ENCODE measurements at places on chromosomes 2 and 18. TPM values are rescaled to one million over a fixed set of nuclear protein-coding genes. Genes with fewer than 3 reads are reported as not detected.

Gene CTNNA2
- total RNA-seq: 4.5 TPM

Gene PECR
- 15.3 TPM for total RNA-seq

Gene ELOA2
- not detected for total RNA-seq

Gene TMEM131
- total RNA-seq: 20.9 TPM

Gene ACVR1C
- 0.81 TPM for total RNA-seq

Gene KCNG2
- 0.15 TPM for total RNA-seq

Gene HTR2B
- total RNA-seq: not detected

Gene PREPL
- total RNA-seq: 30.1 TPM

GRCh38 chr2:47798631-47799030 lies 15.7 kb downstream of the MSH6 start:
- H3K27ac ChIP-seq: no peak overlapping the region
- no peaks in the 10 kb centered on the region for H3K4me1 ChIP-seq
- DNase-seq: no peak
- no peak overlapping the region for H3K4me3 ChIP-seq
- no peaks in the 10 kb centered on the region for H3K27me3 ChIP-seq

- H3K27ac ChIP-seq: no peak overlapping the region
- peak; percentile 78 for DNase-seq
Observed at GRCh38 chr2:150425121-150425955, 62.1 kb downstream of the RND3 start.

DNA sequence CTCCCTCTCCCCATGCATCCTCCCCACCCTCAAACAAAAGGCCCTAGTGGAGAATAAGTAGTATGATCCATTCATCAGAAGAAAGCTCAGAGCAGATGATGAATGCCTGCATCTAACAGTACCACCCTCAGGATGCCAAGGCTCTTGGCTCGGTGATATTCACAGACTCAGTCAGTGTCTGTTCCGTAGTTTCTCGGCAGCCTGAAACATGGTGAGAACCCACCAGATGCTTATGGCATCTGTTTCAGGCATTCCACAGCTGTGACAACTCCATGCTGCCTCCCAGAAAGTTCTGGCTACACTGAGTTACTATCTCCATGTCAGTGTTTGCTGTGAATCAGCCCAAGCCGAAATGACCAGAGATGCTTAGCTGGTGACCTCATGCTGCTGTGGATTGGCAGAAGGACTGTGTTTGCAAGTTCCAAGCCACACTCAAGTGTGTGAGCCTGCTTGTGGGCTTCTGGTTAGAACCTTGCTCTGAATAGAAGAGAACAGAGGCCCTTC lies 83.9 kb downstream of the WDSUB1 start:
- no peak overlapping the region for H3K4me3 ChIP-seq
- no peaks in the 10 kb centered on the region for H3K4me1 ChIP-seq
- H3K27ac ChIP-seq: no peak overlapping the region

DNA sequence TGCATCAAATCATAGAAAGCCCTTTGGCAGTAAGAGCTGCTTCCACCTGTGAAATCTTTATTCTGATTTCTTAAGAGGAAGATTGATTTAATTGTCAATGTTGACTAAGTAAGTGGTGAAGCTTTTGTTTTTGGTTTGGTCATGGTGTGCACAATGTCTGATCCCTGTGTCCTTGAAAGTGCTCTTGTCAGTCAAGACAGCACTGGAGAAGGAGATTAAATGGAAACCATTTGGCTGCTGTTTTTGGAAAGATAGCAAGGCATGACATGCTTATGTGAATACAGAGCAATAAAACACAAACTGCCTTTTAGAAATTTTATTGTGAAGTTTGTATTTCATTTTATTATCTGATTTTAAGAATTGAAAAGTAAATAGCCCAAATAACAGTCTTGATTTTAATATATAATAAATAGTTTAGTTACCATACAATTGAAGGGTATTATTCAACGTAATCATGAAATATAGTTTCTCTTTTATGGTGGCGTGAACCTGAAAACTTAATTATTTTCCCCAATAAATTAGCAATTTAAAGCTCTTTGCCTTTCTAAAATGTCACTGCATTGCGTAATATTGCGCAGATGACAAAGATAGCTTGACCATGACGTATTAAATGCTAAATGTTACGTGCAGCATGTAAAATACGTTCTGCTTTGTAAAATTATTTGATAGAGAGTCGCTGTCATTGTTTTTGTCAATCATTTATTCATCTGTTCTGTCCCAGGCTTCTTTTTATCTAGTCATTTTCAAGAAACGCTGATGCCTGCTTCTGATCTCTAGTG lies 69.0 kb downstream of the GULP1 start:
- no peak overlapping the region for H3K27ac ChIP-seq
- H3K27me3 ChIP-seq: no peaks in the 10 kb centered on the region
- H3K4me1 ChIP-seq: peaks cover 9% of the 10 kb centered on the region
- no peak overlapping the region for H3K4me3 ChIP-seq
- peaks cover 3% of the 10 kb centered on the region for H3K36me3 ChIP-seq

GRCh38 chr2:76283350-76283749 lies 572.6 kb upstream of the GCFC2 start:
- H3K4me1 ChIP-seq: no peaks in the 10 kb centered on the region
- H3K36me3 ChIP-seq: no peaks in the 10 kb centered on the region

DNA sequence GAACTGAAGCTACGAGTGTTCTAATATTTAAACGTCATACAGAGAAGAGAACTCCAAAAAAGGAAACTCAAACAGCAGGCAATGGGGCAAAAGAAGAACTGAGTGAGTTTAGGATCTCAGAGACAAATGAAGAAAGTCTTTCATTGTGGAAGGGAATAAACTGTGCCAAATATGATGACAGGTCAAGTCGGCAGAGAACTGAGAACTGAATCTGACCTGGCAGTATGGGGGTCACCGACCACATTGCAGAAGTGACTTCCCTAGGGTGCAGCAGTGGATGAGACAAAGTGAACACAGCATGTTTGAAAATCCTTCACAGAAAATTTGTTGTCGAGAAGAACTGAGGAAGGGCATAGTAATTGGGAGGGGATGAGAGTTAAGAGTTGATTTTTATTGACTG lies 55.9 kb downstream of the TTC21B start:
- no peak overlapping the region for H3K27ac ChIP-seq
- no peak for DNase-seq
- H3K36me3 ChIP-seq: peaks cover 50% of the 10 kb centered on the region
- no peak overlapping the region for H3K4me3 ChIP-seq
- no peaks in the 10 kb centered on the region for H3K4me1 ChIP-seq

- no peak overlapping the region for H3K4me3 ChIP-seq
- no peak overlapping the region for H3K27ac ChIP-seq
- H3K36me3 ChIP-seq: peaks cover 6% of the 10 kb centered on the region
- H3K4me1 ChIP-seq: no peaks in the 10 kb centered on the region
- no peak for DNase-seq
Observed at GRCh38 chr18:8519102-8519501, 90.1 kb upstream of the RAB12 start.

GRCh38 chr2:222693837-222694236 lies 22.4 kb downstream of the MOGAT1 start:
- no peak overlapping the region for H3K4me3 ChIP-seq
- peaks cover 3% of the 10 kb centered on the region for H3K36me3 ChIP-seq
- no peaks in the 10 kb centered on the region for H3K27me3 ChIP-seq
- H3K4me1 ChIP-seq: no peaks in the 10 kb centered on the region
- no peak for DNase-seq

DNA sequence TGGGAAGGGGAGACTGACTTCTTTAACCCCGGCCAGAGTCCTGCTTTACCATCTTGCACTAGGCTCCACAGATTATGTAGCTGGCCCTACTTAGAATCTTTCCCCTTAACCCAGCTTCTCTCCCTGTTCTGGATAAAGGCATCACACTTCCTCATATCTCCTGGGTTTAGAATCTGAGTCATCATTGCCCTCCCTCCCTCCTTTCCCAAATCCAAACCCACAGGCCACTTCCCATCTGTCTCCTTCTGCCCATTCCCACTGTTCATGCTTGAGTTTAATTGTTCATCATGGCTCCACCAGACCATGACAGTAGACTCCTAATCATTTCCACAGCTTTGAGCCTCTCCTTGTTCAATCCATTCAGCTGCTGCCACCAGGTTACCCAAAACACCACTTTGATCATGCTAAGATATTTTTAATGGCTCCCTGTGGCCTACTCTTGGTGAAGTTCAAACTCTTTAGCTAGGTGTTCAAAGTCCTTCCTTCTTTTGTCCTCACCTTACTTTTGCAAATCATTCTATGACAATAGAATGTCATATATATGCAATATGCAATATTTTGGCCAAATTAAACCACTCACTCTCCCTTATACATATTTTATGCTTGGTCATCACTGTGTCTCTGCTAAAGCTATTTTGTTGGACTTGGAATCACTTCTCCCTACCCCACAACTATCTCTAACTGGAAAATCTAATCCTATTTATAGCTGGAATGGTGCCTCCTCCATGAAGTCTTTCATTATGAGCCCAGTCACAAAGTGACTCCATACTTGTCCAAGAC lies 5.5 kb downstream of the PDE11A start:
- no peak for DNase-seq
- no peaks in the 10 kb centered on the region for H3K27me3 ChIP-seq
- H3K4me3 ChIP-seq: no peak overlapping the region
- no peaks in the 10 kb centered on the region for H3K4me1 ChIP-seq
- H3K27ac ChIP-seq: no peak overlapping the region

DNA sequence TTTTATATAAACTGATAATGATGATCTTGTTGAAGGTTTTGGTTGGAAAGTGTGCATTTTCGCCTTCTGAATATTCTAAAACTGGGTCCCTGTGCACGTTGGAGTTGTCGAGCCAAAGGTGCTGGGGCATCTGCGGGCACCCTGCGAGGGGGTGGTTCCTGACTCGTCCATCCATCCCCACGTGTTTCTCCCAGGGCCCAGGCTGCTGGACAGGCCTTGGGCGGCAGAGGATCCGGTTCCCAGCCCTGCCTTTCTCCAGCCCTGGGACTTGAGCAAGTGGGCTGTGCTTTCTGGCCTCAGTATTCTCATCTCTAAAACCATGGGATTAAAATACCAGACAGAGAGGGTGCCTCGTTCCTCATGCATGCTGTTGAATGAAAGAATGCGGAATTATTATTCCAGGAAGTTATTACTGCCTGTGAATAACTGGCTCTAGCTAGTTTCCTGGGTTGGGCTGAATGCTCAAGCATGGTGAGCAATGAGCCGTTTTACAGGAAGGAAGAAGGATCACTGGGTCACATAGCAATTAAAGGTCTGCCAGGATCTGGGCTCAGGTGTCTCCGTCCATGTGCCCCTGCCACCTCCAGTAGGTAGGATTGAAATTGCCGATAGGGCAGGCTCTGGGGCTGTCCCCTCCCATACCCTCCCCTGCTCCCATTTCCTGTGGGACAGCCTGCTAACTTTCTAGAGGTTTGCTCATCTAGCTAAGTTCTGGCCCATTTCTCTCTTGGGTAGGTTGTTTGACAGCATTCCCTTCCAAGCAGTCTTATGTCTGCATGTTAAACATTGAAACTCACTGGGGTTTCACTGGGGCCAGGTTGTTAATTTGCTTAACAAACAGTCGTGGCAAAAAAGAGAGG lies 77.2 kb upstream of the HS6ST1 start:
- H3K4me1 ChIP-seq: peaks cover 4% of the 10 kb centered on the region
- no peaks in the 10 kb centered on the region for H3K27me3 ChIP-seq
- no peak for DNase-seq
- H3K36me3 ChIP-seq: no peaks in the 10 kb centered on the region

DNA sequence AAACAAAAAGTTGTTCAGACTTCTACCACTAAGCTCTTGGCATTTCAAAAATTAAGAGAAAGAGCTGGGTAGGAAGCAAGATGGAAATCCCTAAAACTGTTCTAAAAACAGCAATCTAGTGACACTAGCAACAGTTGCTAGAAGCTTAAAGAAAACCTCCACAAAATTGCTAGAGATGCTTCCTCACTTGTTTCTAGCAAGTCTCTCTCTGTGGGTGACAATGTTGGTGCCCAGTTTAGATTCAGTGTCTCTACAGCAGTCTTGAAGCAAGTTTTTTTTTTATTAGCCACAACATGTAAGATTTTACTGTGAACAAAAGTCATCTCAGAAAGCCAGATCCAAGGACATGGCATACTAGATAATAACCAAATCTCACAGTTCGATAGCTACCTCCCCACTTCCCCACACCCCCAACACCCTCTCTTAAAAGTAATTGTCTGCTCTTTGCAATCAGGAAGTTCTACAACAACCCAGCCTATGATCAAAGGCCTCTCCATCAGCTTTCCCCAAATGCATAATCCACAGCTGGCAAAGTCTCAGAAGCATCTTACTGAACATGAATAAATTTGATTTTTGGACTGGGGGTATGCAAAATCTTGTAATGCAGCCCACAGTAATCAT lies 70.0 kb downstream of the ANKRD44 start:
- no peaks in the 10 kb centered on the region for H3K36me3 ChIP-seq
- no peak for DNase-seq
- H3K4me3 ChIP-seq: no peak overlapping the region
- H3K27me3 ChIP-seq: no peaks in the 10 kb centered on the region

- peaks cover 2% of the 10 kb centered on the region for H3K4me1 ChIP-seq
- DNase-seq: no peak
- peak overlapping the region; percentile 68 for H3K27ac ChIP-seq
- H3K36me3 ChIP-seq: peaks cover 2% of the 10 kb centered on the region
Observed at GRCh38 chr2:26345283-26345544, 729 bp upstream of the SELENOI start.

DNA sequence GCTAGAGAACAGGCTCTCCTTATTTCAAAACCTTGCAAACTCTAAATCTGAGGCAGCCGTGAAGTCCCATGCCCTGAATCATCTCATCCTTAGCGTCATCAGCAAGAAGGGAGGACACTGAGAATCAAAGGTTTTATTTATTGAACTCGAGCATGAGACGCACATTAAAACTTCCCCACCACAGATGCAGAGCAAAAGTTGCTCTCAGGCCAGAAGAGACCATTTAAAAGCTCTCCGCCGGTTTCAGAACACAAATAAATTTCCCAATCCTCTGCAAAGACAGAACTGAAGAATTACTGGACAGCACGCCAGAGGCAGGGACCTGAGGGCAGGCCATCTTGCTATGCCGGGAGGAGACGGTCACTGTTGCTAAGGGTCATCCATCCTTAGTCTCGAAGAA lies 1.3 kb downstream of the AMMECR1L start:
- H3K4me1 ChIP-seq: no peaks in the 10 kb centered on the region
- no peak for DNase-seq
- H3K27ac ChIP-seq: no peak overlapping the region
- no peaks in the 10 kb centered on the region for H3K27me3 ChIP-seq
- H3K4me3 ChIP-seq: peak overlapping the region; percentile 88

- DNase-seq: no peak
- H3K4me3 ChIP-seq: no peak overlapping the region
- H3K27ac ChIP-seq: no peak overlapping the region
Observed at GRCh38 chr2:137190411-137191195, 425.3 kb downstream of the THSD7B start.

GRCh38 chr2:24731040-24731439 lies 62.2 kb downstream of the PTRHD1 start:
- no peaks in the 10 kb centered on the region for H3K36me3 ChIP-seq
- H3K4me1 ChIP-seq: no peaks in the 10 kb centered on the region
- no peak overlapping the region for H3K27ac ChIP-seq
- H3K4me3 ChIP-seq: no peak overlapping the region
- no peaks in the 10 kb centered on the region for H3K27me3 ChIP-seq
- DNase-seq: no peak

- no peak overlapping the region for H3K4me3 ChIP-seq
- no peaks in the 10 kb centered on the region for H3K27me3 ChIP-seq
- H3K4me1 ChIP-seq: no peaks in the 10 kb centered on the region
- no peak for DNase-seq
- H3K36me3 ChIP-seq: peaks cover 5% of the 10 kb centered on the region
Observed at GRCh38 chr2:76120176-76120575, 409.5 kb upstream of the GCFC2 start.

GRCh38 chr2:173843526-173843925 lies 121.6 kb downstream of the SP3 start:
- no peaks in the 10 kb centered on the region for H3K36me3 ChIP-seq
- H3K4me1 ChIP-seq: no peaks in the 10 kb centered on the region
- no peak overlapping the region for H3K27ac ChIP-seq
- H3K27me3 ChIP-seq: no peaks in the 10 kb centered on the region
- no peak overlapping the region for H3K4me3 ChIP-seq

- H3K27ac ChIP-seq: no peak overlapping the region
- H3K4me3 ChIP-seq: no peak overlapping the region
- no peak for DNase-seq
- H3K27me3 ChIP-seq: no peaks in the 10 kb centered on the region
Observed at GRCh38 chr18:33839452-33840211, 261.6 kb downstream of the ASXL3 start.

Data from H9 (cell line).